ENCODE measurements at places on chromosomes 6 and 20. TPM values are rescaled to one million over a fixed set of nuclear protein-coding genes. Genes with fewer than 3 reads are reported as not detected.

NOX3 gene
- total RNA-seq: not detected

RFX6 gene
- not detected for total RNA-seq

TPD52L1 gene
- 1.1 TPM for total RNA-seq

C20orf202 gene
- not detected for total RNA-seq

HIVEP2 gene
- 53.5 TPM for total RNA-seq

ZNF165 gene
- total RNA-seq: 2.1 TPM

AURKA gene
- total RNA-seq: 112 TPM

FILIP1 gene
- total RNA-seq: not detected

RIPOR2 gene
- 47.5 TPM for total RNA-seq

BPIFB6 gene
- total RNA-seq: not detected

RIPOR3 gene
- total RNA-seq: not detected

CCN6 gene
- 0.66 TPM for total RNA-seq

HLA-G gene
- total RNA-seq: 2.5 TPM

STXBP5 gene
- 20.2 TPM for total RNA-seq

TFAP2B gene
- not detected for total RNA-seq

EYA2 gene
- total RNA-seq: 0.16 TPM

TMEM151B gene
- 0.05 TPM for total RNA-seq

KCNK5 gene
- 8.9 TPM for total RNA-seq

ARFGAP1 gene
- 63.1 TPM for total RNA-seq

ADGRF5 gene
- total RNA-seq: not detected

SLC2A10 gene
- total RNA-seq: not detected

CAGE1 gene
- total RNA-seq: 0.16 TPM

OR12D3 gene
- total RNA-seq: not detected

DNAH8 gene
- total RNA-seq: 0.03 TPM

DACT2 gene
- not detected for total RNA-seq

PRDM13 gene
- total RNA-seq: not detected

PABPC1L gene
- 85.9 TPM for total RNA-seq

SIRPB1 gene
- 0.24 TPM for total RNA-seq

OXT gene
- not detected for total RNA-seq

PPIL6 gene
- total RNA-seq: 0.39 TPM

MUC21 gene
- not detected for total RNA-seq

TMC2 gene
- total RNA-seq: not detected

CCR6 gene
- total RNA-seq: 55.7 TPM

KCNK17 gene
- total RNA-seq: not detected

OPRM1 gene
- not detected for total RNA-seq

MAP7 gene
- 0.76 TPM for total RNA-seq

F13A1 gene
- 0.06 TPM for total RNA-seq

POM121L2 gene
- total RNA-seq: not detected

TENT5A gene
- 0.79 TPM for total RNA-seq

CRYBG1 gene
- 30.6 TPM for total RNA-seq

SDC4 gene
- 62.6 TPM for total RNA-seq

APMAP gene
- total RNA-seq: 30.7 TPM

RPN2 gene
- 178 TPM for total RNA-seq

FOXA2 gene
- not detected for total RNA-seq

BTN1A1 gene
- not detected for total RNA-seq

CDH4 gene
- total RNA-seq: 0.45 TPM

SAMD10 gene
- 32.7 TPM for total RNA-seq

Data from activated T-helper 17 cell treated with anti-CD3 and anti-CD28 coated beads, Interleukin-2, amount 50 U/mL, for 72 hours (primary cell).